ENCODE measurements at places on chromosomes 2 and 18.

DNA sequence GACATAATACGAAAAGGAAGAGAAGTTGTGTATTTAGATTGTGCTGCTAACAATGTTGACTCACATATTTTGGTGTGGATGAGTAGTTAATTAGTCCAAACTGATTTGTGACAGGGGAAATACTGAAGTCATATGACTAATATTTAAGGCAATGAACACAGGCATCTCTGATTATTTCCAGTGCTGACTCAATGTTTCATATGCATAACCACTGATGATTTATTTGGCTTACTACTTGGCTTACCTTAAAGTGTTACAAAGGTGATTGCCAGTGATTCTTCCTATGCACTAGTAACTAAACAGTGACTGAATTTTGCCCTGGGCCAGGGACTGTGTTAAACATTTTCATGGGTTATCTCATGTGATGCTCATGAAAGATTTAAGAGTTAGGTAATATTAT, 722.6 kb downstream of the METTL4 start:
- no peak for DNase-seq

GRCh38 chr2:47205576-47206141, 50.6 kb upstream of the STPG4 start:
- DNase-seq = no peak

DNA sequence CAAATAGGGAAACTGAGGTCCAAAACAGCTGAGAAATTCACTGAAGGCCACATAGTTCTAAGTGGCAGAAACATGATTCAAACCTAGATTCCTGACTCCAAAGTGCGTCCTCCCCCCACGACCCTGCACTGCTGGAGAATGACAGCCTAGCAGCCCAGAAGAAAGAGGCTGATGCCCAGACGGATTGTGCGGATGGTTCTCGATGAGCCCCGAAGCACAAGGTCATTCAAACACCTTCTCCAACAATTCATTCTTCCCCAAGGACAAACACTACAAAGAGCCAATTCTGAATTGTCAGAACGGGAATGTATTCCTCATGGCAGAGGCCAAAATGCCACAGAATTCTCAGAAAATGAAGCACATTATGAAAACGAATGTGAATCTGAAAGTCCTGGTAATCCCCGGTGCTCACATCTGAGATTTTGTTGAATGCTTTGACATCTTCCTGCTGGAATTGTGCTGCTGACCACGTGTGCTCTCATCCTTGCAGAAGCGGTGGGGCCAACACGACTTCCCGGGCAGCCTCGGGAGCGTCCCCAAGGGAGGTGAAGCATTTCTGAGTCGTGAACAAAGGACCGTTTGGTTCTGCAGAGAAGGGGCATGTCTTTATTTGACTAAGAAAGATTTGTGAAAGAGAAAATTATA, 337.0 kb downstream of the EIPR1 start:
- peak; percentile 17 for DNase-seq

GRCh38 chr2:49973436-49973835, 819.1 kb upstream of the FSHR start:
- DNase-seq = no peak

- DNase-seq = no peak
Observed at GRCh38 chr18:38427234-38427633, 861.6 kb upstream of the CELF4 start.

- no peak for DNase-seq
Observed at GRCh38 chr2:10145519-10146357, 23.2 kb downstream of the RRM2 start.

- no peak for DNase-seq
Observed at GRCh38 chr2:1704631-1705556, 39.4 kb downstream of the PXDN start.

DNA sequence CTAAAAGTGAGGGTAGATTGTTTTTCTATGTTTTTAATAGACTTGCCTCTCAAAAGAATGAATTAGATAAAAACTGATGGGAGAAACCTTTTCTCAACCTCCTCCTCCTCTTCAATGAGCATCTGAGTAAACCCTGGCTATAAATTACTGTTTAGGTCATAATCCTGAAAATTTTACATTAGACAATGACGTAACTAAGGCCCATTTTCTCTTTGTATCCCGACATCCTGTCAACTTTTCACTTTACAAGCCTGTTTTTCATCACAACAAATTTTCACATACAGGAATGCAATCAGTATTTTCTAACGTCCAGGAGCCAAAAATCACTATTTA, 1.3 kb downstream of the SPIRE1 start:
- peak; percentile 16 for DNase-seq

GRCh38 chr2:132387126-132387525, 29.5 kb upstream of the GPR39 start:
- no peak for DNase-seq

DNA sequence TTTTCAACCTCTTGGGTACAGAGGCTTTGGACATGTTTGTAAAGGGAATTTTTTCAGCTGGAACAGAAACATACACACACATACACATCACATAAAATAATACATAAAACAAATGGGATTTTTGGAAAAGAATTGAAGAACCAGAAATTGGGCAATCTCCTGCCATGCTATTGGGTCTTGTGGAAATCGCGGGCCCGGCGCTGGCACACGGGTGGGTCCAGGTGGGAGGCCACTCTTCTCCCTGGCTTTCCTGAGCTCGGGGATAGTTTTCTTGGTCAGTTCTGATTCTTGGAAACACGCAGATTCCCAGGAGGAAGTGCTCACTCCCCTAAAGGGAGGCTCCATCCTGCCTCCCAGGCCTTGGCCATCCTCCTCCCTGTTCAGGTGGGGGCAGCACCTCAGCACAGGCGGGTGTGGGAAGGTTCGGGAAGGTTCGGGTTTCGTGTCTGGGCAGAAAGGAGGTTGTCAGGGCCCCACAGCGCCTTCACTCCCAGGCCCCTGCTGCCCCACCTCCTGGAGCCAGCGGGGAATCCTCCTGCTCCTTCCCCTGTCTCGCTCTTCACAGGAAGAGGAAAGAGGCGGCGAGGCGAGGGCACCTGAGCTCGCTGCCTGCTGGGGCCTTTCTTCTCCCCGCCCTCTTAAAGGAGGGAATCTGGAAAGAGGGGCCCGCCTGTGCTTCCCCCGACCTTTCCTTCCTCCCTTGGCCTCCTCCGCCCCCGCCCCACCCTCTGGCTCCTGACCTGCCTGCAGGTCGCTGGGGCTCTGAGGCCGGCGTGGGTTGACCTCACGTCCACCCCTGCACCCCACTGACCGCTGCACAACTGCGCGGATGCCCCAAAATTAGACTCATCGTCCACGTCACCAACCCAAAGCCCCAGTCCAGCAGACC, 97.8 kb upstream of the PXDN start:
- DNase-seq = no peak

Data from hindlimb muscle (tissue), 1 donor.